GM03348 (cell line): ENCODE measurements at places on chromosomes 5 and 9.
A peak's percentile ranks its signal among the peaks of the same experiment; 100 is the strongest.

DNA sequence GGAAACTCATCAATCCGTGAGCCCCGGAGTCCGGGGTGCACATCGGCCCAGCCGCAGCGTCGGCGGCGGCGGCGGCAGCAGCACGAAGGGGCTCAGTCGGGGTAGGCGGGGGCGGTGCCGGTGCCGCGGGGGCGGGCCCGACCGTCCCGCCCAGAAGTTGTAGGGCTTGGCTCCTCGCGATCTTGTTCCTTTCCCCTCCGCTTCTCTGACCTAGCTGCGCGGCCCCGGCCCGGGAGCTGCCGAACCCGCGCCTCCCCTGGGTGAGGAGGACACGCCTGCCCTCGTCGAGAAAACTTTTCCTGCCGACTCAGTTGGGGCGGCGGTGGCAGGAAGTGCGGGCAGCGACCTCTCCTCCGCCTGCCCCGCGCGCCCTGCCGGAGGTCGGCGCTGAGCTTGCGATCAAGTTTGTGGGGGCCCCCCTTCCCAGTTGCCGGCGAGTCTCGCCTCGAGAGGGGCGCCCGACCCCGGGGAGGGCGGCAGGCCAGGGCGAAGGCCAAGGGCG, at the start of gene MAN2A1:
TSS of gene MAN2A1 (plus strand) at position 188 of the 502 bp plus-strand sequence. CDS start 491 bp downstream, outside the sequence.
- DNase-seq, result peak; percentile 89

GRCh38 chr9:125743682-125744428, 3.3 kb upstream of the PBX3 start:
- DNase-seq, result peak; percentile 52

DNA sequence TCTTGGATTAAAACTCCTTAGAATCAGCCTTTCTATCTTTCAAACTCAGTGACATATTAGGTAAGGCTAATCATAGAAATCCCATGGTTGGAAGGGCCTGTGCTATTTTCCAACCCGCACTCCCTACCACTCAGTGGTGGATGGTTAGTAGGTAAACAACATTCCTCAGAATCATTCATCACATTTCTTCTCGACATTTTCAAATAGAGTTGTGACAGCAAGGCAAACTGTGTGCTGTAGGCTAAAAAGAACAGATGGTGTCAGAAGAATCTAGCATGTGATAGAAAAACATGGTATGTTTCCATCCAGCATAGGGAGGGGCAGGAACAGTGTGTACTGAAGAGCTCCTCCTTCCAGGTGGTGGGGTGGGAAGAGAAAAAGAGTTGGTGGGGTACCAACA, 227.3 kb upstream of the NMUR2 start:
- no peak for DNase-seq

GRCh38 chr5:139486201-139486600, 3.6 kb upstream of the STING1 start:
- no peak for DNase-seq

DNA sequence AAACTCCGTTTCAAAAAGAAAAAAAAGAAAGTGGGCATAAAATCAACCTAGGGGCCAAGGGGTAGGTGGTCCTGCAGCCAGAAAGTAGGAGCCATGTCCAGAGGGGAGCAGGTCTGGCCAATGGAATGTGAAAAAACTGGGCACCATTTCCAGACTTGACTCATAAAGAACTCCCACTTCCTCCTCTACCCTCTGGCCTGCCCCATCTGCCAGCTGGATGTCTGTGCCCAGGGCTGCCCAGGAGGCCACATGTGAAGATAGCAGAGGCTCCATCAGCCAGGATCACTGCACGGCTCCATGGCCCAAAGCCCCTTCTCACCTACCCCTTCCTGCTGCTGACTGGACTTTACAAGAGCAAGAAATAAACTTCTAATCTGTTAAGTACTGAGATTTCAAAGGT, 42.1 kb upstream of the EEIG1 start:
- DNase-seq, result peak; percentile 47

DNA sequence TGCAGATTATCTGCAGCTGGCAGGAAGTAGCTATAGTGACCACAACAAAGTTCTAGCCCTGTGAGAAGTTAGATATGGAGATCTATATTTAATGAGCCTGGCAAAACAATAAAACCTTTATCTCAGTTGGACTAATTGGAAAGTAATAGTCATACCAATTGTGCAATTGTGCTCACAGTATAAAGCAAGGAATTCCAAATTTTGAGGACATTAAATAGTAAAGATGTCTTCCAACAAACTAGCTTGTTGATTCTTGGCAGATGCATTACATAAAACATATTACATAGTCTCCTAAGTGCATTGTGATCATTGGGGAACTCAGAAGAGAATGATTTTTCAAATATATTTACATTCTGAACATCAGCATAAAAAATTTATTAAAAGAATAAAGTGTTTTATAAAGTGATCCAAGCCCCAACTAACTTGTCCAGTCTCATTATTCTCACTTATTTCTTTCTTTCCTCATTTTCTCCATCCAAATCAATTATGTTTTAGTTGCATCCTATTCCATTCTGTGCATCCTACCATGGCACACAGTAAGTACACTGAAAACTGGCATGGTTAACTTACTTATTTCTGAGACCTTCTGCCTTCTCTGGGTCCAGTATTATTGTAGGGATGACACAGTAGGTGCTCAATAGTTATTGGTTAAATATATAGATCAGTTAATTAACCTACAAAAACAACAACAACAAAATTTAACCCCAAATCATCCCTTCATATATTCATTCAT, 977.2 kb upstream of the NUDT12 start:
- no peak for DNase-seq

GRCh38 chr9:116796669-116797068, 109.6 kb downstream of the TRIM32 start:
- DNase-seq, result no peak

GRCh38 chr5:174140452-174141020, 95.0 kb downstream of the NSG2 start:
- DNase-seq, result no peak

DNA sequence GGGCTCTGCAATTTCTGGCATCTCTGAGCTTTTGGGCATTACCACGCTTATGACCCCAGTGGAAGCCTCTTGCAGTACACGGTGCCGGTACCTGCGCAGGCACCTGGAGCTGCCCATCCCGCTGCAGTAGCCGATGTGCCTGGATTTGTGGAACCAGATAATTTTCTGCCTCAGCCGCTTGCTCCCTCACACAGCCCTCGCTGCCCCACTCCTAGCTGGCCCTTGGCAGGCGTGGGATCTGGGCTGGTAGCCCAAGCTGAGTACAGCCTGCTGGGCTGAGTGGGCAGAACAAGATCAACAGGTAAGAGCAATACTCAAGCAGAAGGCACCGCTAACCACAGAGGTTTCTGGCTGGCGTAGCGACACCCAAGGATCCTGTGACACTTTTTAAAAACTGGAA, 1808.8 kb upstream of the ACO1 start:
- no peak for DNase-seq

DNA sequence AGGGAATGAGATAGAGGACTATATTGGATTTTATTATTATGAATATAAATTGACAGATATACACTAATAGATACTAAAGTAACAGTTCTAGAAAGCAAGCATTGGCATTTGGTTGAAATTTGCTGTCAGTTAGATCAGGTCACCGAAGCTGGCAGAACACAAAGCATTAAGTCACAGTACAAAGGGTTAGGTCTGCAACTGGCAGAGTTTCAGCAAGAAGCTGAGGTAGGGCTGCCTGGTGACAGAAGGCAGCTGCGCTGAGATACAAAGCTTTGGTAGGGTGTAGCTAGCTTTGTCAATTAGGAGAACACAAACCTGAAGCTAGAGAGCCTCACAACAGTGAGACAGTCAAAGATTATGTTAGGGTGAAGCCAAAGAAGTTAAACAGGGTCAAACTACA, 6.3 kb upstream of the CSNK1G3 start:
- no peak for DNase-seq

DNA sequence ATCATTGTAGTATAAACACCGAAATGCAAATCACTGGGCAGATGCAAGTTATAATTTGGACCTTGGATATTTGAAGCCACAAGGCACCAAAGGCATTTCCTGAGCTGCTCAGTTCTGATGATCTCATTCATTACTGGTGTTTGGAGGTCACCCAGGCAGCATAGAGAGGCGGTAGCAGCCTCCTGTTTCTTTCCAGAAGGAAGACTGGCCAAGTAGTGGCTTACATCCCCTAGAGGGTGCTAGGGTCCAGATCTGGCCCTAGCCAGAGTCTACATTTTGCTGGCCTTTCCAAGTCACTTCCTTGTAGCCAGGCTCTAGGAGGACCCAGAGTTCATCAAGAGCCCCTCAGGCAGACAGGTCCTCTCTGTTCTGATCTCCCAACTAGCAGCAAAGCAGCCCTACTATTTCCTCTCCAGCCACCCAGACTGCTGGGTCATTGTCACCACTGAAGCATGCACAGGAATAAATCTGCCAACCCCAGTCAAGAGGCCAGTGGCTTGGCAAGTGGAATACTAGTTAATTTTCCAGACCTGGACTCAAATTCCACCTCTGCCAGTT, 33.4 kb upstream of the TTC1 start:
- peak; percentile 93 for DNase-seq

- DNase-seq, result no peak
Observed at GRCh38 chr5:149493316-149493715, 57.9 kb downstream of the CSNK1A1 start.
